Aorta (tissue), 5 donors: ENCODE measurements at places on chromosomes 2 and 18. TPM values are rescaled to one million over a fixed set of nuclear protein-coding genes. Genes with fewer than 3 reads are reported as not detected.

- DNase-seq: no peak
Observed at GRCh38 chr2:216601632-216602409, 31.4 kb upstream of the IGFBP2 start.

GRCh38 chr2:141498561-141498960, 632.3 kb downstream of the LRP1B start:
- DNase-seq: no peak

- no peak for DNase-seq
Observed at GRCh38 chr18:77422974-77423867, 173.6 kb downstream of the GALR1 start.

DNA sequence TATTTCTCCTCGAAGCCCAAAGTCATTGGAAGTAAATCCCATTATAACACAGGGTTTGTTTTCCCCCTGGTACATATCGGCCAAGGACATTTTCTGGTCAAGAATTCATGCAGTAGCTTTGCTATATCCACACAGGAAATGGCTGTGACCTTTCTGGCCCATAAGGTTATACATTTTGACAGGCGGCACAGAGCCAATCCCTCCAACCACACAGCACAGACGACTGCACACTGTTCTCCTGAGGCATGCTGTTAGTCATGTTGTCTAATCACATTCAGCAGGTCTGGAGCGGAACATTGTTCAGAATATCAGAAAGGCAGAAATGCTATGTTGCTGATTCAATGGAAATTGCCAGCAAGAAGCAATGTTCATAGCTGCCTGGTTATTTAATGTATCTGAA, 742.3 kb upstream of the SLC8A1 start:
- no peak for DNase-seq

GRCh38 chr2:23677836-23678235, 249.1 kb downstream of the ATAD2B start:
- no peak for DNase-seq

- DNase-seq: no peak
Observed at GRCh38 chr2:133568172-133568571, at the start of gene NCKAP5. NCKAP5 (minus strand) TSS chr2:133568463; CDS start chr2:133517526, 50,937 bp downstream.

DNA sequence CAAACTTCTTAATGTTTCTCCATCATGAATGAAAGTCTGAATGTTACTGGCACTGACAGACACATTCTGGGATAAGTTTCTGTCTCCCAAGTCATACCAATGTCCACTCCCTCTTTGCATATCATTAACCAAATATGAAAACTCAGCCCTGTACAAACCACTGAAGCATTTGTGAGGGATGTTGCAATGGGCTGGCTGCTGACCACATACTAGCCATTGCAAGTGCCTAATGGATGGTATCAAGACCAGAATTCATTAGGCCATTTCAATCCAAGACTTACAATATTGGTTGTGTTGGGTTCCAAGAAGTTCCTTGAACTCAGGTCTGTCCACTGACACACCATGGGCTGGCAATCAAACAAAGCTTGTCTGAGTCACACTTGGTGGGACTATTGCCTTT, 73.8 kb downstream of the CBLN2 start:
- DNase-seq: no peak

DNA sequence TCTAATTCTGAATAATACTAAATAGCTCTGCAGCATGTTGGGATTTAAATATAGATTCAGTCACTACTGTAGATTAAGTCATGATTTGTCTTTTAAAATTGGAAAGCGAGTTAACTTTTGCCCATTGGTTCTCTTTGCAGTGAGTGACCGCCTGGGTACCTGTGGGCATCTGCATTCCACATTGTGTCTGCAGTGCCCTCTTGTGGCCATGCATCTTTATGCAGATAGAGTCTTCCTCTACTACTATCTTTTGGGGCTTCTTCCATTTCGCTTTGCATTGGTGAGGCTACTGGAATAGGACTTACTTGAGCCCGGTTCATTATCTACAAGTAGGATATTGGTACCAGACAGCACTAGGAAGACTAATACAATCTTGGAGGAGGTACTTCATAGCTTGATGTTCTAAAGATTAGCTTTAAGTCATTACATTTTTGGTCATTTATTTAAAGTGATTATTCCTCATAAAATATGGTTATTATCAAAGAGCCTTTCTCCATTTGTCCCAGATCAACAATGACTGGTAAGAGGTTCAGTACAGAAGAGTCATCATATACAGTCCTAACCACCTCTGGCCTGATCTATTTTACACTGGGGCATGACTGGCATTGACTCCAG, 203.0 kb downstream of the SOCS6 start:
- DNase-seq: peak; percentile 59

Gene OTOF
- total RNA-seq: 0.06 TPM

Gene SERPINB8
- total RNA-seq: 17.9 TPM

Gene LOXHD1
- total RNA-seq: 1.0 TPM

Gene CD8B2
- 0.09 TPM for total RNA-seq

Gene PLB1
- 4.9 TPM for total RNA-seq

Gene FBXO48
- total RNA-seq: 1.5 TPM
